Right renal cortex interstitium (tissue), 3 donors: ENCODE measurements at places on chromosomes 7 and 10. TPM values are rescaled to one million over a fixed set of nuclear protein-coding genes. Genes with fewer than 3 reads are reported as not detected.

GRCh38 chr10:80407812-80408241, 524 bp upstream of the PRXL2A start:
- DNase-seq: no peak

DNA sequence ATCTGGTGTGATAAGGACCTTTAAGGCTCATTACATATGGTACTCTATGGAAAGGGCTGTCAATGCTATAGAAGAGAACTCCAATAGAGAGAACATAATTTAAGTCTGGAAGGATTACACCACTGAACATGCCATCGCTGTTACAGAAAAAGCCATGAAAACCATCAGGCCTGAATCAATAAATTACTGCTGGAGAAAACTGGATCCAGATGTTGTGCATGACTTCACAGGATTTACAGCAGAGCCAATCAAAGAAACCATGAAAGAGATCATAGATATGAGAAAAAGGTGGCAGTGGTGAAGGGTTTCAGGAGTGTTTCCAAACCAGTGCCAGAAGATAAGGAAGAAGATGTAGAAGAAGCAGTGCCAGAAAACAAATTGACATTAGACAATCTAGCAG, 18.9 kb upstream of the GPR22 start:
- no peak for DNase-seq

DNA sequence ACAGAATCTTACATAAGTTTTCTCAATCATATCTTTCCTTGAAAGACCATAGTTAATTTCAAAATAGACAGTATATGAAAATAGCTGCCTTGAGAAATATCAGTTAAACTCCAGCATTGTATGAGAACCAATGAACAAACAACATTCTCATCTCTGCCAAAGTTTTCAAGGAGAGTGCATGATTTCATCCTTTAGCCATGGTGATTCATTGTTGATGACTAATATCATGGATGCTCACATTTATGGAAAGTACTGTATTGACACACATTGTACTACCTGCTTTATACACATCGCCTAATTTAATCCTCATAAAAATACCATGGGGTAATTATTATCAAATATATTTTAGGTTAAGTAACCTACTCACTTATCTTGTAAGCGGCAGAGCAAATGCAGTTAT, 250.3 kb downstream of the CNTNAP2 start:
- no peak for DNase-seq

DNA sequence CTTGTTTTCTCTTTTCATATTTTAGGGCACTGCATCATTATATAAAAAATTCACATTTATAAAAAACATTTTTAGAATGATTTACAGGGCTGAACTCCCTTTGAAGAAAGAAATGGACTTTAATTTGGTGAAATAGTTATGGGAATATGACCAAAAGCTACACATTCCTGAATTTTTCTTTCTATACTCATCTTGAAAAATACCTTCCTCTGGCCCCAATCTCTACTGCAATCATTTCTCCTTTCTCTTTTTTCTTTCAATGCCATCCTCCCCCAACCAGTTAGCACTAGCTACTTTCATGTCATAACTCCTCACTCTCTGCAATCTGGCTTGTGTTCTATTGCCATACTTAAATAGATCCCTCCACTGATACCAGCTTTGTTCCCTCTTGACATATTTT, 6.2 kb downstream of the WNT8B start:
- DNase-seq: no peak

DNA sequence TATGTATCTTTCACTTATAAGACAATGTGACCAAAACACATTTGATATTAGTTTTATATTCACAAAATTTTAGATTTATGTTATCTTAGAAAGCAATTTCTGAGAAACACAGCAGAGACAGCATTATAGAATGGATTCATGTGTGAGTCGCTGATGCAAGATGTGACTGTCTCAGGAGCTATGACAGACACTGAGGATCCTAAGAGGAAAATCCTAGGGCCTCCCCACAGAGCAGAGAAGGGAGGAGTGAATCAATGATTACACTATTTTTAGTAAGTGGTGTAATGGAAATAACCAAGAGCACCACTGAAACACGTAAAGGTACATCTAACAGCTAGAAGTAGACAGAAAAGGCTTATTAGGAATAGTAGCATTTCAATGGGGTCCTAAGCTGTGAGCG, 204.0 kb upstream of the PTN start:
- DNase-seq: no peak

GRCh38 chr10:35182631-35183510, 56.2 kb downstream of the CREM start:
- no peak for DNase-seq

Gene GNAI1
- 121 TPM for polyA plus RNA-seq

DNA sequence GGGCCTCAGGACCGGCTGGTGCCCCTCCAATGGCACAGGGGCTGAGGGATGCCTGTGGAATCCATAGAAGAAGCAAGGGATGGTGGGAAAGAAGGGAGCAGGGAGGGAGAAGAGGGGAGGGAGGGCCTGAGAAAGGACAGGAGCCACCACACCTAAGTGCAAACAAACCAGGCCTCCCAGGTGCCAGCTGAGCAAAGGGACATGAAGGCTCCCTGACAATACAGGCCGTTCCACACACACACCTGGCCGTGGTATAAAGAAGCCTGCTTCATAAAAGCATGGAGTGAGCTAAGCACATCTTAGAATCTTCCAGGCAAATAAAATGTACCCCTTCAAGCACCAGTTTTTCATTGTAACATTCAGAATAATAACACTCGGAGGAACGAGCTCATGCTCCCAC, 54.0 kb downstream of the OAT start:
- DNase-seq: no peak

Gene PPP3CB
- 66.0 TPM for polyA plus RNA-seq

DNA sequence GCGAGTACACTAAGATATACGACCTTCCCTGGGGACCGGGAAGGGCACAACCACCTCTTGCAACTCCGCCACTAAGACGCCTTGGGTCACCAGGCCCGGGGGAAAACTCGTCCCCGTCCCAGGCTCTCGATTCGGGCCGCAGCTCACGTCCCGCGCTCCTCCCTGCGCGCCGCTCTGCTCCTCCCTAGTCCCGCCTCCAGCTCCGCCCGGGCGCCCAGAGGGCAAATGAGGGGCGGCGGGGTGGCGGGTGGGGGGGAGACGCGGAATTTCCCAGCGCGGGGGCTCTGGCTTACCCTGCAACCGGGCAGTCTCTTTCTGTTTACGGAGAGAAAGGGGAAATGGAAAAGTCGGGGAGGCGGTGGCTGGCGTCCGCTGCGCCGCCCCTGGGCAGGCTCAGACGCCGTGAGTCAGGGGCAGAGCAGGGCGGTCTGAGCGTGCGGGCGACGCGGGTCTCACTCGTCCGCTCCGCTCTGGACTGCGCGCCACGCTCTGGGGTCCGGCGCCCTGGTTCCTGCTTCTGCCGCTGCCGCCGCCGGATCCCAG, at the start of gene MAP3K8:
Gene MAP3K8, plus strand, starts transcription at position 455 of the 543 bp plus-strand sequence. CDS start 4,755 bp downstream, outside the sequence.
- no peak for DNase-seq
